Left ventricle myocardium inferior (tissue), 1 donor: ENCODE measurements at places on chromosomes 13 and 19.

- DNase-seq, result no peak
Observed at GRCh38 chr19:32308431-32309077, 36.9 kb upstream of the ZNF507 start.

GRCh38 chr19:7916103-7916954 is 1.7 kb downstream of the TGFBR3L start:
- DNase-seq, result no peak

DNA sequence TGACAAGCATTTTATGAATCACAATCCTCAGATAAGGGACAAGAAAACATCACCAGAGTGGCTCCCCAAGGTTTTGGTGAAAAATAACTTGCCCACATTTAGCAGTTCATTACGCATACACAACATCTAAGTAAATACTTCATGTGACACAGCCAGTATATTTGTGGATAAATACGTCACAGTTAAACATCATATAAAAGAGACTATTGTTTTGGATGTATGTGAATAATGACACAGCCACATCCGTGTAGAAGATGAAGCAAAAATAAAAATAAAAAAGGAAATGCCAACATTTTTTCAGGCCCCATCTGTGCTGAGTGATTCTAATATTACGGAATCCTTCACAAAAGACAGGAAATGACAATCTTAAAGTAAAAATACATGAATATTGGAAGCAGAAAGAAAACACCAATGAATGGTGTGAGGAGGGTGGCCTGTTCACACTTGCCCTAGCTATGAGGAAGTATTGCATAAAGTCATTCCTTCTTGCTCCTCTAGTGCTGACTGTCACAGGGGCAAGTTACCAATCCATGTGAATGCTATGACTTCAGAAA is 457.1 kb downstream of the KLF12 start:
- no peak for DNase-seq

DNA sequence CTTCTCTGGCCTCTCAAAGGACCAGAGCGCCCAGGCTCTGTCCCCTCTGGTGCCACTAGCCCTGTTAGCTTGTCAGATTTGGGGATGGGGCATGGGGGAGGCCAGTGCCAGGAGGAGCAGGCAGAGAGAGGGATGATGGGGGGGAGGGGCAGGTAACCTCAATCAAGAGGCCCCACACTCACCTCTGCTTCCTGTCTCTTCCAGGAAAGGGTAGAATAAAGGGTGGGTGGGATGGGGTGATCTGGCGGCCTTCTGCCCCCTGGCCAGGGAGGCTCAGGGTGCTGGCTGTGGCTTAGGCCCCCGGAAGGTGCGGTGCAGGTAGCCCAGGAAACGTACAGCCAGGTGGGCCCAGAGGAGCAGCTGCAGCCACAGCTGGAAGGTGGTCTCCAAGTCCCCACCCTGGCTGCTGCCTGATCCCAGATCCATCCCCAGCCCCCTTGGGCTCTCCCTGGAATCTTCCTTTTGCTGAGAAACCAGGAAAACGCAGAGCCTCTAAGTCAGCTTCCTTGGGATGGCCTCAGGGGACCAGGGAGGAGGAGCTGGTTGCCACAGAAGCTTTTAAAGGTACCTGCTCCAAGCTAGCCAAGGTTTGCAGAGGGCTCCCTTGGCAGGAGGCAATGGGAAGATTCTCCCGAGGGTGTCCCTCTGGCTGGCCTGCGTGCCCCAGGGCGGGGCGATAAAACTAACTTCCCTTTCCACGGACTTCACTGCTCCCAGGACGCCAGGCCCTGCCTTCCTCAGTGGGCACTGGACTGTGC is 5.3 kb downstream of the PRKACA start:
- peak; percentile 44 for DNase-seq

DNA sequence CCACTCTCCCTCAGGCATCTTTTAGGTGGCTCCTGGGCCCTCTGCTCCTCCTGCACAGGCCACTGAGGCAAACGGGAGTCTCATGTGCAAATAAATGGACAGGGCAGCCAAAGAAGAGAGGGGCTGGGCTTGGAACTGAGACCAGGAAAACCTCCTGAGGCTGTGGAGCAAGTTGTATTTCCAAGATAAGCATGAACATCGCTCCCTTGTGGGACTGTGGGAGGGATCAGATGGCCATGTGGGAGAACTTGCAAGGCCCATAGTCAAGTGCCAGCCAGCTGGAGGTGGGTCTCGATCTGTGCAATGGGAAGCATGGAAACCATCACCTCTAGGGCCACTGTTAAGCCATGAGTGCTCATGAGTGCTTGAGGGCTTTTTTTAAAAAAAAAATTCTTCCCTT is 24.9 kb downstream of the MED26 start:
- no peak for DNase-seq

DNA sequence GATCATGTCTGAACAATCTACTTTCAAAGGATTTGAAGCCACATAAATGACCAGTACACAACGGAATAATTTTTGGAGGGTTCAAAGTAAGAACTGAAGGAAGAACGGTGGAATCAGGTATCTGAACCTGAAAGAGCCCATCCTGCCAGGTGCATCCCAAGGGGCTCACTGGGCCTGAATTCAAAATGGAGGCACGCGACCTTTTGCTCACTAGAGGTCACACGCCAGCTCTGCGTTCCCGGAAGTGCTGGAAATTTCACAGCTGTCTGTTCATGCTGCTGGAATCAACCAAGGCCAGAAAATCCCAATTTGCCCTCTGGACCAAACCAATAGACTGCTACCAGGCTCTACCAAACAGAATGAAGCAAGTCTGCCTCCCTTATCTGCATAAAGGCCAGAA is 4.2 kb upstream of the RASA3 start:
- no peak for DNase-seq

GRCh38 chr13:78787190-78787589 is 128.2 kb upstream of the OBI1 start:
- peak; percentile 14 for DNase-seq
